ENCODE measurements at places on chromosomes 3 and 15.

DNA sequence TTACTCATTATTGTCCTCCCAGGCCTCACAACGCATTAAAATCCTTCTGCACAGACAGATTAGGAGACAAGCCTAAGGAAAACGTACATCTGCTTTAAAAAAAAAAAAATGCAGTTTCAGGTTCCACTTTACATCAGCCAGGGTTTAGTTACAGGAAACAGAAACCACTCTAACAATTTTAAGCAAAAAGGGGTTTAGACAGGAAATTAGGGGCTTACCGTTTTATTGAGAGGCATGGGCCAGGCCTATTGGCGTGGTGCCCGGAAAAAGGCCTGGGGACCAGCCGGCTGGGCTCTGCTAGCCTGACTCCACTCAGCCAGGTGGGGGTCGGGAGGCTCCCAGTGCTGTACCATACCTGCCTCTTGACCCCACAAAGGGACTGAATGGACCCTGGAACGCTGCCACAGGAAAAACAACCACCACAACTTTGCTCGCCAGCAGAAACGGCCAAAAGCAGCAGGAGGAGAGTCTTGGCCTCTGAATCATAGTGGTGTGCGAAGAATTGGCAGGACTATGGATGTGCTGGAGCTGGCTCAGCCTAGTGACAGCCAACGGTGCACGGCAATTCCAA lies 124.3 kb downstream of the CHSY1 start:
- peak; percentile 28 for DNase-seq

GRCh38 chr3:4271834-4272233 lies 31.3 kb upstream of the SETMAR start:
- DNase-seq: no peak

- no peak for DNase-seq
These were observed 54.0 kb downstream of the ARMC8 start for GRCh38 chr3:138241061-138241460.

DNA sequence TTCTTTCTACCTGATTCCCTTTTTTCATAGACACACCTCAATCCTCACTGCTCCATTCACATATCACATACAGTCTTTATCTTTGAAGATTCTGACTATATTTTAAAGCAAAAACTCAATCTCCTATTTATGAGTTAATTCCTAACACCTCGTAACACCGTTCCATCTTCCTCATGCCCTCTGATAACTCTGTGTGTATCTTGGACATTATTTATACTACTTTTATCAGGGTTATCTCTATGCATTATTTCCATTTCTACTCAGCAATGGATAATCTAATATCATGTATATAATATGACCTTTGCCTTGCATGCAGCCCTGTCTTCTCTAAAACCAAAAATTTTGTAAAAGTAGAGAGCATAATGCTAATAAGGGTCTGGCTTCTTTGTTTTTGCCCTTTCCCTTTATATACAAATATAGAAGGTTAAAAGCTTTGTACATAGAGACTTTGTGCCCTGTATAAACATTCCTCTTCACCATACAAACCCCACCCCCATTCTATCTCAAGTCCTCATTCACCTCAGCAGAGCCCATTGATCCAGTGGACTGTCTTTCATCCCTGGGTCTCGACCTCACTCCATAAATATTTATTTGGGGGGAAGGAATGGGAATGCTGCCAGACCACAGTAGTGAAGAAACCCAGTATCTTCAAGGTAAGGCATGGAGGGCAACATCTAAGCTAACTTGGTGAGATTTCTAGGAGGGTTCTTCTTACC lies 21.8 kb downstream of the TRIM42 start:
- no peak for DNase-seq

DNA sequence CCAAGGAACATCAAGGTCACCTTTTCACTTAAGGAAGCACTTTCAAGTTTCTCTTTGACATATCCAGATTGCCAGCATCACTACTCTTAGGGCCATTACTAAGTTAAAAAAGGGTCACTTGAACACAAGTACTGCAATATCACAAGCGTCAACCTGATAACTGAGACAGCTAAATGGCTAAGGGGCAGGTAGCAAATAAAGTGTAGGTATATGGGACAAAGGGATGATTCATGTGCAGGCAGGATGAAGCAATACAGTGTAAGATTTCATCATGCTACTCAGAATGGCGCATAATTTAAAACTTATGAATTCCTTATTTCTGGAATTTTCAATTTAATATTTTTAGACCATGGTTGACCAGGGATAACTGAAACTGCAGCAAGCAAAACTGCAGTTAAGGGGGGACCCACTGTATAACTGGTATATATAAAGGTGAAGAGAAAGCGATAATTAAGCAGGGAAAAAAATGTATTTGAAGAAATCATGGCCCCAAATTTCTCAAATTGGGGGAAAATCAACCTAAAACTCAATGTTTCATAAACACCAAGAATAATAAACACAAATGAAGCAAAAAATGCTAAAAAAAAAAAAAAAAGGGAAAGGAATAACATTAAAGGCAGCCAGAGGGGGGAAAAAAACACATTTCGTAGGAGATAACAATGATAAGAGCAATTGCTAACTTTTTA lies 13.1 kb downstream of the CCR1 start:
- DNase-seq: no peak

DNA sequence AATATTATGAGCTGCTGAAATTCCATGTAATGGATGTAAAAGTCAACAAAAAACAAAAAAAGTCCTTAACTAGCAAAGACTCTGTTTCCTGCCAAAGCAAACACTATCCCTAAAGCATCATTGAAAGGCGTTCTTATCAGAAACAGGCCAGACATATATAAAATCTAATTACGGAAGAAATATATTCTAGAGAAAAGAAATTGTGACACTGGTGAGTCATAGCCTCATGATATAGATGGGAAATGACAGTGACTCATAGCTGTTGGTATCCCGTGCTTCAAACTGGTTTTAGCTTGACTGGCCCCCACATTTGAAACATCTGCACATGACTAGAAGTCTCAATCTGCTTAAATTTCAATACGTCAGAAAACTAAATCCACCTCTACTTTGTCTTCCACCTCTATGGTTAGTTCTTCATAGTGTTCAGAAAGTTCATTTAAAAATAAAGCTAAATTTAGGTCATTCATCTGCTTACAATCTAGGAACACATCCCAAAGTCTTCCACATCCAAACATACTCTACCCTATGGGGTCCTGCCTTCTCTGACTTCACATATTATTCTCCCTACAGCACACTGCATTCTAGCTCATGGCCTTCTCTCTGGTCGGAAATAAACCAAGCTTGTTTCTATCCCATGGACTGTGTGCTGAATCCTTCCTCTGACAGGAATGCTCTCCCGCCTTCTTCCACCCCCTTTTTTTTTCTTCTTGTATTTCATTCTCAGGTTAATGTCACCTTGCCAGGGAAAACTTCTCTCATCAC lies 456.3 kb upstream of the ARRDC4 start:
- no peak for DNase-seq

DNA sequence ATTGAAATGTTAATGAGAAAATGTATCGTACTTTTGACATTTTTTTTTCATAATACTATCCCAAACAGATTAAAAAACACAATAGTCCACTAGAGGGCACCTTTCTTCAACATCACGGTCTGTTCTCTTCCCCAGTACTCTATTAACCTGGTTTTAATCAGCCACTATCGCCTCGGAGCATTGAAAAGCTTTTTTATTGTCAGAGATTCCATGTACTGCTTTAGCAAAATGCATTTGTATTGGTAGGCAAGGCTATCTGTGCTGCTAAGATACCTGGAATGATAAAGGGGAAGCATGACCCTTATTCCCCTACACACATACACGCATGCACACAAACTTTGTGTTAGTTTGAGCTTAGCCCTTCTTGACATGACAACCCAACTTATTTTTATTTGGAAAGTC lies 160.1 kb upstream of the IL12A start:
- DNase-seq: no peak

- no peak for DNase-seq
These were observed 68.1 kb downstream of the TFRC start for GRCh38 chr3:196013587-196014487.

GRCh38 chr3:171374661-171375285 lies 85.4 kb downstream of the TNIK start:
- no peak for DNase-seq

DNA sequence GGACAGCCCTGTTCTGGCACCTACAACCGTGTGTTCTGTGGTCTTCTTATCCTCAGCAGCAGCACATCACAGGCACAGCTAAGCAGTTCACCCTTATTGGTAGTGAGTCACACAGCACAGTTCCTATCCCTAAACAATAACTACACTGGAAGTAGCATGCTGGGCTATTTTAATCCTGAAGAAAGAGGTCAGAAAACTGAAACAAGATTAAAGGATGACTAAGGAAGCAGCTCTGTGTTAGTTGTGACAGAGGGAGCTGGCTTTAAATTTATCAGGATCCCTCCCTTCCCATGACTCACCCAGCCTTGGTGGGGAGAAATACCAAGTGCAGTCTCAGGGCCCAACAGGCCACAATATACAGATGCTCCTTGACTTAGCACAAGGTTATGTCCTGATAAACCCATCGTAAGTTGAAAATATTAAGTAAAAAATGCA lies 144.3 kb downstream of the ERC2 start:
- no peak for DNase-seq

GRCh38 chr15:39400821-39401550 lies 179.9 kb upstream of the THBS1 start:
- no peak for DNase-seq

- no peak for DNase-seq
These were observed 7.4 kb downstream of the ZBTB47 start for GRCh38 chr3:42660898-42661297.

DNA sequence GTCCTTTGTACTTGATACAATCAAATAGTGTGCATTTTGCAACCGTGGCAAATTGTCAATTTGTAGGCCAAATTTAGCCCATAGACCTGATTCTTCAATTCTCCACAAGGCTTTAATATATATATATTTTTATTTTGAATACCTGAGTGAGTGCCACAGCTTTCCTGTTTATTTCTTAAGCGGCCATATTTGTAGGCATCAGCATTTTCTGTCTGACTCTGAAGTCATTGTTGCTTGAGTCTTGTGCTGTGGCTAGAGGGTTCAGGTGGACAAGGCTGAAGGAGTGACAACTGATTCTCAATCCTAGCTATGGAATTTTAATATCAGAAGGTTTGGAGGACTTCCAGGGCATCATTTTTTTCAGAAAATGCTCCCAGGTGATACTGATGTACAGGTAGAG lies 75.6 kb upstream of the NAALADL2 start:
- DNase-seq: no peak

GRCh38 chr3:182973047-182973446 lies 7.3 kb downstream of the DCUN1D1 start:
- no peak for DNase-seq

DNA sequence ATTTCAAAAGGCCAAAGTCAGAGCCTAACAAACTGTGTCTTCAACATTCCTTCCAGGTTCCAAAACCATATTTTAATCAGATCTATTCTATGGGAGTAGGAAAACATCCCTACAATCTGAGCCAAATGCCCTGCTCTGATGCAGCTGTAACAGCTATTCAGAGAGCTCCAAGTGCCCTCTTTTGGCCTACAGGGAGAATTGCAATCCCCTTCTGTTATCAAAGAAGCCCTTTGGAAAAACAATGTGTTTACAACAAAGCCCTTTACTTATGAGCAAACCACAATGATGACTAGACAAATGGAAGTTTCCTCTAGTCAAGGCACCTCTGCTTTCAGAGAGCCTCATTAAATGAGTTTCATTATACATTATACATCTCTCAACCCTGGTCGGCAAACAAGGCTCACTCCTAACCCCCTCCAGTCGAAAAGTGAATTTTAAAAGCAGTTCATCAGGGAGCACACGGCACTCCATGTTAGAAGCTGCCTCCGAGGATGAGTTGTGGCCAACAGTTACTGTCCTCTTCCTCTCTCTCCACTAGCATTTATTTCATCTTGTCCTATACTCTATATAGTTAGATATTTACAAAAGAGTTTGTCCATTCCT lies 42.6 kb upstream of the TMCO5A start:
- no peak for DNase-seq

DNA sequence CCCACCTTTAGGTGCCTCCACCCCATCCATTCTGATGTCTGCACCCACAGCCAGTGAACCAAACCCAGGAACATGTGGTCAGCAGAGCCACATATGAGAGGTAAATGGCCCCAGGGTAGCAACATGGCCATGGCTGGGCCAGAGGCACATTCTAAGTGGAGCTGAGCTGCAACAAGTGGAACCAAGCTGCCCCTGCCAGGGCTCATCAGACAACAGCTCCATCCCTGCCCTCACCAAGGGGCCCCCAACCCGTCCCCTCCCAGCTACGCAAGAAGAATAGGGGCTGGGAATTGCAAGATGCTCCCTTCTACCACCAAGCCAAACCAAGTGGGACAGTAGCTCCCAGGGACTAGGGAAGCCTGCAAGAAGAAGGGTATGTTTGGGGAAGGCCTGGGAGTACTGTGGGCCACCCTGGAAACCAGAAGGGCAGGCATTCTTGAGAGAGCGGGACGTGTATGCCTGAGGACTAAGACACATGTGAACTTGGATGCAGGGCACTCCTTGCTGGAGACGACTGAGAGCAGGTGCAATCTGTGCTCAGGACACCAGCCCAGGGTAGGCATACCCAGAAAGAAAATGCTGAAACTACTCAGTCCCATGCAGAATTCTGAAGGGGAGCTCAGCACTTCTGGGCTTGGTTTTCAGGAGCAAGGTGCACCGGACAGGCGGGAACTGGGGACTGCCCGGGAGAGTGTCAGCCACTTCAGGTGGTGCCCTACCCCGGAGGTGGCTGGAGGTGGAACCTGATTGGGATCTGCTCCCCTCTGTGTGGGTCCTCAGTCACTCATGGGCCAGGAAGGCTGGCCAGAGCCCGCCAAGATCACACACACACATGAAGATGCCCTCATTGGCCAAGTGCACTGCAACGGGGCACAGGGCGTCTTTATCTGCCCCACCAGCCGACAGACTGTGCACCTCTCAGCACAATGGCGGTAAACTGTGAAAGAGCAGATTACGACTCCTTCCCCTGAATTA lies 9.5 kb downstream of the MYL3 start:
- DNase-seq: no peak

GRCh38 chr3:73616056-73616455 lies 8.7 kb downstream of the PDZRN3 start:
- DNase-seq: no peak

DNA sequence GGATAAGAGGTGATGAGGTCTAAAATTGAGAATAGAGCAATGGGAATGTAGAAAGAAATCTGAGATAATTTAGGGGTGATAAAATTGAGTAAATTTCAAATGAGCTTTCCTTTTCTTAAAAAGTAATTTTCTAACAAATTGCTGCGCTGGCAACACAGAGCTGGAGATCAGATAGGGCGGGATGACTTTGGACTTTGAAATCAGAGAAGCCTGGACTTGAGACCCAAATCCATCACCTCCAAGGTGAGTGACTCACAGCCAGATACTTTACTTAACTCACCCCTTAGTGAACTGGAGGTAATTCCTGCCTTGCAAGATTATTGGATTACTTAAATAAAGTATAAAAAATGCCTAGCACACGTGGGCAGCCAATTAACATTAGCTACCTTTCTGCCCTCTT lies 80.8 kb downstream of the P2RY1 start:
- no peak for DNase-seq

GRCh38 chr3:124781476-124782376 lies 51.5 kb downstream of the UMPS start:
- DNase-seq: no peak
